ENCODE measurements at places on chromosomes 1 and 21.

DNA sequence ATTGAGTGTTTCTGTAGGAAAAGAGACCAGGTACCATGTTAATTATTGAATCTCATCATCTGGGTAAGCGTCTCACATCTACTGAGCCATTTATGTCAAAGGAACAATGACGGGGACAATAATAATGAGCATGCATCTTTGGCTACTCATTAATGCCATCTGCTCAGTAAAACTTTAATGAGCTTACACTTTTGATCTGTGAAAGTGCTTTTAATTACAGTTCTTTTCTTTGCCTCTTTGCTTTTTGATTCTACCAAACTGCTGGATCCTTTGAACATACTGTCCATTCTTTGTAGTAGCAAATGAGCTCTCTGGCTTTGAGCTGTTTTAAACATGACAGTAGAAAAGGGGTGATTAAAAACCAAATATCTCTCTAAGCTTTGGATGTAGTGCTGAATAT is 181.2 kb upstream of the IVNS1ABP start:
- DNase-seq: no peak

DNA sequence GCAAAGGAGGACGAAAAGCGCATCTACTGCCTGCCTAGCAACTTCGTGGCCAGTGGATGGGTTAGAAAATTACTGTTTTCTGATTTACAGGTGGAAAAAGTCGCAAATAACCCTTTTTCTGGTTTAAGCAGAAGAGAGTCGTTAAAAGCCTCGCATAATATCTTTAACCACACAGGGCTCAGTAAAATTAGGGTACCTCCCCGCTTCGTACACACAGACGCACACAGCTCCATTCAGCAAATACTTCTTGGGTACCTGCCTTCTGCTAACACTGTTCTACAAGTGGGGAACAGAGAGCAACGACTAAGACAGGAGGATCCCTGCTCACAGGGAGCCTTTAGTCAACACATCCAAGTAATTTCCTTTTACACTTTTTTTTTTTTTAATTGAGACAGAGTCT is 704 bp downstream of the ALG6 start:
- peak; percentile 21 for DNase-seq

DNA sequence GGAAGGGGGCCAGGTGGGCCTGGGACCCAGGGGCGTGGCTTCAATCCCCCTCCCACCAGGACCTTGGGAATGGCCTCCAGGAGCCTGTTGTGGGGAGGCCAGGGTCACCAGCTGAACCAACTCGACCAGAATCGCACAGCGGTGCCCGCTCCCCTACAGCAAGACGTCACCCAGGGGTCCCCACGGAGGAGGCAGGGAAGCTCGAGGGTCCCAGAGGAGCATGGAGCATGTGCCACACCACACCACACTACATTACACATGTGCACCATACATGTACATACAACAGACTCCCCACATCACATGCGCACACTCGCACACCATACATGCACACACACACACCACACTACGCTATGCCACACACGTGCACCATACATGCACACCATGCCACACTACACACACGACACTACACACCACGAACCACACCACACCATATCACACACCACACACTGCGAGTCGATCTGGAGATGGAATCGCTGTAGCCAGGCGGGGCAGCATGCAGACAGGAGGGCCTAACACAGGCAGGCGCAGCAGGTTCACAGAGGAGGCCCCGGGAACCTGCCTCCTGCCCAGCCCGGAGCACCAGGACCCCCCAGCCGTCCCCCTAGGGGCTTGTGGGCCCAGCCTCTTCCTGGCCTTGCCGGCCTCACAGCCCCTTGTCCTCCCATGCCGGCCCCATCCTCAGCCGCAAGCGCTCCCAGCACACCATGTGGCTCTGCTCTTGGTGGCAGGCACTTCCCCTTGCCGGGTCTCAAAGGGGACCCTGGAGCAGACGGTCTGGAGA is 596 bp downstream of the ITGB2 start:
- DNase-seq: no peak

DNA sequence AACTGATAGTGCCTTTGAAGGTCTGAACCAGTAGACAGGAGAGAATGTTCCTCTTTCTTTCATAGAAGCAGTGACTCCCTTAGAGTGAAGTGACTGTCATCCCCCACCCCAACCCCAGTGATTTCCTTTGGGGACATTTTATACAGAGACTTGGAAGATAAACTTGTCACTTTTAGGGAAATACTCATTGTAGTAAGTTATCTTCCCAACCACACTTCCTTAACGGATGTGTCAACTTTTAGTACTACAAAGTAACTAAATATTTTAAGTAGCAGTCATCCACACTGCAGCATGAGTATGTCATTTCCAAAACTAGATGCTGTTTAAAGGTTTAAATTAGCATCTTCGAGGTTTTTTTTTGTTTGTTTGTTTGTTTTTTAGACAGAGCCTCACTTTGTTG is 13.7 kb downstream of the LRRC8B start:
- no peak for DNase-seq

DNA sequence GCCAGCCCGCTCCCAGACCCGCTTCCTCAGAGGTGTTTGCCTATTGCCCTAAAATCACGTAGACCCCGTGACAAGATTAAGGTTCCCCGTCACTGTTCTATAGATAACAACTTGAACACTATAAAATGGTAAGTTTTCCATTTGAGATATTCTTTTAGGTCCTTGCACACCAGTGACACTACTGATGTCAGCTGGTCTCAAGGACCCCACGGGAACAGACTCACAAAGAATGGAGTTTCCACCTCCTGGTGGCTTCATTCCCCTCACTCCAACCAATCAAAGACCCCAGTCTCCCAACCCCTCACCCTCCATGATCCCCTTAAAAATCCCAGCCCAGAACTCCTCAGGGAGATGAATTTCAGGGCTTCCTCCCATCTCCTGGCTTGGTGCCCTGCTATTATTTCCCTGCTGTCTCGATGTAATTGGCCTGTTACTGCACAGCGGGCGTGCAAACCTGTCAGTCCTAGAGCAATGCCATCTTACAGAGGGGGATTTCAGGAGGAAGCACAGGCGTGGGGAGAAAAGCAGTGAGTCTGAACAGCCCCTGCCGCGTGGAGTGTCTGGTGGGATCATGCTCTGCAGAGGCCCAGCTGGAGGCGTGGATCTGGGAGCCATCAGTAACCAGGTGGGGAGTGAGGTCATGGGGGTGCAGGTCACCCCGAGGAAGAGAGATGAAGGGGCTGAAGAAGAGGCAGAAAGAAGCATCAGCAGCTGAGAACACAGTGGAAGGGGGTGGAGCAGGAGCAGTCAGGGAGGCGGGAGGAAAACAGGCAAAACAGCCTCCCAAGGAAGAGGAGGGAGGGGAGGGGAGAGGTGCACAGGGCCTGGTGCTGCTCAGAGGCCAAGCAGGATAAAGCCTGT is 35.1 kb upstream of the LBR start:
- DNase-seq: no peak

DNA sequence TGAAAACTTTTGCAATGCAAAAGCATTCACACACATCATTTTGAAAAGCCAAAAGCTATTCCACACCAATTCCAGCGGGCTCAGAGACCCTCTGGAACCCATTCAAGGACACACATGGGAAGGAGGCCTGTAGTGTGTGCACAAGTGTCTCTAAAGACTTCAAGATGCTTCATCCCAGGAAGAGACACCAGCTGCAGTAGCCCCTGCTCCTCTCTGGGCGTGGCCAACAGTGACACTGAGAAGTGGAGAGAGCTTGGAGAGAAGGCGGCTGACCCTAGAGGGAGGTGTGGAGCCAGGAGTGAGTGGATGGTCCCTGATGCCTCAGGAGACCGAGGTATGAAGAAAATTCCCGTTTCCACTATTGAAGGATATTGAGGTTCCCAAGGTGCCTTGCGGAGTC is 14.9 kb upstream of the TNNI1 start:
- DNase-seq: no peak

Data from foreskin melanocyte (primary cell).